Testis (tissue), 5 donors: ENCODE measurements at places on chromosomes 16 and 17. TPM values are rescaled to one million over a fixed set of nuclear protein-coding genes. Genes with fewer than 3 reads are reported as not detected.

CFAP97D1 gene
- 6.3 TPM for total RNA-seq

- no peak for DNase-seq
Measured at GRCh38 chr17:21171309-21171922, 42.5 kb downstream of the TMEM11 start.

- no peak for DNase-seq
Measured at GRCh38 chr16:72991211-72991610, 56.7 kb downstream of the ZFHX3 start.

DNA sequence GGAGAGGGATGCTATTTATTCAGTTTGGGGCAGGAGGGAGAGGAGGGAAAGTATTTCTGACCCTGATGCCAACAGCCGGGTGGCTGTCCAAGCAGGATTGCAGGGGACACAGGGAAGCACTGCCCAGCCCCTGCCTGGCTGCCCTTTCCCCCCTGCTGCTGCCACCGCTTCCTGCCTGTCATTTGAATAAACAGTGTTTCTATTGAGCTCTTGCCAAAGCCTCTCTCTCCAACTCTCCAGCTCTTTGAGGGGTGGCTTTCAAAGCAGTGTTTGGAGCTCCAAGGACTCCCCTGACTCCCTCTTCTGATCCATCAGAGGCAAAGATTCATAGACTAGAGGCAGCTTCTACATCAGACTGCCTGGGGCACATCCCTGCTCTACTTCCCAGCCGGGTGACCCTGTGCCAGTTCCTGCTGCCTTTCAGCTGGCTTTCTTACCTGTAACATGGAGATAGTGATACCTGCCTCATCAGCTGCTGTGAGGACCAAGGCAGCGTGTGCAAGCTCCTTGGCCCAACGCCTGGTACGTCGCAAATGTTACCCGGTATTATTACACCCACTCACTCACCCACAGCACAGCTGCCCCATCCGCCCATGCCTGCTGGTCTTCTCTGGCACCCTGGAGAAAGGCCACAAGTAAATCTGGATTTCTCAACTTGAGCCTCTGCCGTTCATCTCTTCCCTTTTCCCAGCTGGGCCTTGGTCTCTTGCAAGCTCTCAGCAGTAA is 9.5 kb downstream of the PROCA1 start:
- DNase-seq: no peak

DNA sequence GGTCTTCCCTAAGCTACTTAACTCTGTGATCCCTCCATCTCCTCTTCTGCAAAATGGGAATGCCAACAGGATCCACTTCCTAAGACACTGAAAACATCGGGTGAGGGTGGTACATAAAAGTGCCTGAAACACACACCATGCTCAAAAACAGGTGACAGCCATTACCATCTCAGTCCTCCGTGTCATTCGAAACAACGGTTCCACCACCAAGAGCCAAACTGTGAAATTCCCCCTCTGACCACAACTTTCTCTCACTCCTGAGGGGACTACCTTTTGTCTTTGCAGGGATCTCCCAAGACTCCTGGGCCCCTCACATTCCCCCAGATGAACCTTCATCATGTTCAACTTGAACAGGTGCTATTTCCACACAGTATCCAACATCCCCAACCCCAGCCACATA is 37.0 kb downstream of the NUBP1 start:
- DNase-seq: no peak
